ENCODE measurements at places on chromosomes 6 and 20. TPM values are rescaled to one million over a fixed set of nuclear protein-coding genes. Genes with fewer than 3 reads are reported as not detected.

The KIF25 gene
- total RNA-seq: not detected

GRCh38 chr20:62618611-62619529 is 23.4 kb upstream of the SLCO4A1 start:
- H3K4me1 ChIP-seq: peaks cover 21% of the 10 kb centered on the region
- DNase-seq: no peak
- H3K27me3 ChIP-seq: peaks cover 4% of the 10 kb centered on the region
- H3K27ac ChIP-seq: no peak overlapping the region
- no peak overlapping the region for H3K4me3 ChIP-seq

GRCh38 chr20:5495939-5496338 is 179.2 kb upstream of the PROKR2 start:
- no peaks in the 10 kb centered on the region for H3K36me3 ChIP-seq
- H3K4me3 ChIP-seq: no peak overlapping the region
- no peaks in the 10 kb centered on the region for H3K4me1 ChIP-seq
- DNase-seq: no peak
- no peaks in the 10 kb centered on the region for H3K27me3 ChIP-seq

DNA sequence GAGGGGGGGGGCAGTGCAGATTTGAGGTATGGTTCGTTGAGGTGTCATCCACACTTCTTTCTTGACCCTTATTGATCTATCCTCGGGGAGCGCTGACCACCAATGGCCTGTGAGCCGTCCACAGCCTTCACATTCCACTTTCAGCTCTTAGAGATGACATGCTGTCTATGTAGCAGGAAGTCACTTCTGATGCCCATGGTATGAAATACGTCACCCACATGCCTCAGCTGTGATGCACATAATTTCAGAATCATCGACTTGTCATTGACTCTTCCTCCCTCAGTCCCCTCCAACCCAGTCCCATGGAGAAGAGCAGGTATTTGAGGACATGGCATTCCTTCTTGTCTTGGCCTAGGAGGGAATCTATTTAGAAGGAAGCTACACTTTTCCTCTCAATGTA is 4.7 kb upstream of the ADGRF5 start:
- H3K4me3 ChIP-seq: no peak overlapping the region
- H3K27me3 ChIP-seq: no peaks in the 10 kb centered on the region
- DNase-seq: no peak
- peaks cover 5% of the 10 kb centered on the region for H3K4me1 ChIP-seq

The ETV7 gene
- 5.4 TPM for total RNA-seq

DNA sequence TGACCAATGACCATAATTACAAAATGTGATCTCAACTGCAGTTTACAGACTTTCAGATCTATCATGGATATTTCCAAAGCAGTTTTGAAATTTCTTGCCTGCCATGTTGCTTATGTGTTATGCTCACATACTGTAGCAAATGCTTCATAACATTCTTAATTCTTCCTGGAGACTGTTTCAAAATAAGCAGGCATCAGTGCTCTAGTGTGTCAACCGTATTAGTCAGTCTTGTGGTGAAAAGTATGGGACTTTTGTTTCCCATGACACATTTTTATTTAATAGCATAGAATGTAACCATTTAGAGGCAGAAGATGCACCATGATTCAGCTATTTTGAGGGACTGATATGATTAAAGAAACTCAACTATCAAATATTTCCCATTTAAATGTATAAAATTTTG is 1.7 kb downstream of the POPDC3 start:
- H3K36me3 ChIP-seq: no peaks in the 10 kb centered on the region
- no peak overlapping the region for H3K27ac ChIP-seq
- no peaks in the 10 kb centered on the region for H3K27me3 ChIP-seq
- no peak overlapping the region for H3K4me3 ChIP-seq
- no peak for DNase-seq

- peaks cover 27% of the 10 kb centered on the region for H3K4me1 ChIP-seq
- no peak overlapping the region for H3K4me3 ChIP-seq
Measured at GRCh38 chr20:37711001-37711400, 17.2 kb downstream of the CTNNBL1 start.

DNA sequence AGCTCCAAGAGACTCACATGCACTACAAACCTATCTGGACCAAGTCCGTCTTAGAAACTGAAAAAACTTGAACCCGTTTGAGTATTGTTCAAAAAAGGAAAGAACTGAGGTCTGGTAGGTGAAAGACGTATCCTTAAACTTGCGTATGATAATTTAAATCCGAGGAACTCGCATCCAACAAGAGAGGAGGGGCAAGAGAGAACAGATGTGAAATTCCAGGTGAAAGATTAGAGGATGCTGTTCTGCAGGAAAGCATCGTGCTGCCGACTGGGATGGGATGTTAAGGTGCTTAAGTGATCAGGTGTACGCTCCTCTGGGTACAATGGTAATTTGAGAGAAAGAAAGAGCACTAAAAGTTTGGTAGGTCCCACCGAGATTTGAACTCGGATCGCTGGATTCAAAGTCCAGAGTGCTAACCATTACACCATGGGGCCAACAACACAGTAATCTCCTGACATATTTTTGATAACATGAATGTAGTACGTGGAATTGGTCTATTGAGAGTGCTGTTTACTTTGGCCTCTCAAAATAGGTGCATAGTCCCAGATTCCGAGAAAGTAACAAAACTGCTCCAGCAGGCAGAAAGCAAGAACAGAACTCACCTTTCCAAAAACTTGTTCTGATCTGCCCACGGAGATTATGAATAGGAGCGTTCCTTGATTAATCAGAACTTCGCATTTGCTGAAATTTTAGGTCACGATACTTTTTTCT is 53.5 kb upstream of the BTN3A2 start:
- H3K27me3 ChIP-seq: no peaks in the 10 kb centered on the region
- H3K27ac ChIP-seq: peak overlapping the region; percentile 63
- no peaks in the 10 kb centered on the region for H3K36me3 ChIP-seq
- peak overlapping the region; percentile 71 for H3K4me3 ChIP-seq

DNA sequence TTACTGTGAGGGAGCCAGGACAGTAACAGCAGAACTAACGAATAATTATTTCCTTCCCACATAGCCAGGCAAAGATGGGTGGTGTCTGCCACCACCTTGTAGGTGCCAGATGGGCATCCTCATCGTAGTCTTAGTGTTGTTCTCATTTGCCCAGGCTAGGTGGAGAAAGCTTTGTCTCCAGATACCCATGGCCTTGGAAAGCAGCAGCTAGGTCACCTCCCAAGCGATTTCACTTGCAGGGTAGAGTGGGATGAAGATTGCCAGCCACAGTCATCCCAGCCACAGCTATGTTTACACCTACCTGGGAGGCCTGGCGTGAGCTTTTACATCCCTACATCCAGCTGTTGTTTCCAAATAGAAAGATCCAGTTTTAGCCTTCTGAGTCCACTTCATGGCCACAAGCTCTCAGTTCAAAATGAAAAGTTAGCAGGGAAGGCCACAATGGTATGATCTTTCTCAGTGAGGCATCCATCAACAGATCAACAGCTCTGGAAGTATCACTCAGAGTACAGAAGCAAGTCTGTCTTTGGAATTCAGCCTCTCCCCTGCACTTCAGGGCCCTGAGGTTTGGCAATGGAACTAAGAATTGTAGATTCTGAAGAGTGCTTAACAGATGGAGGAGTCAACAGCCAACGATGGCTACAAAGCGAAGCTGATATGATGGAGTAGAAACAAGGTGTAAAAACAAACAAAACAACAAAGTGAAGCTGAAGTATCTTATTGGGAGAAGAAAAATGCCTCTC is 11.0 kb upstream of the SNRPC start:
- H3K36me3 ChIP-seq: no peaks in the 10 kb centered on the region
- no peak for DNase-seq
- no peak overlapping the region for H3K27ac ChIP-seq
- no peaks in the 10 kb centered on the region for H3K4me1 ChIP-seq

DNA sequence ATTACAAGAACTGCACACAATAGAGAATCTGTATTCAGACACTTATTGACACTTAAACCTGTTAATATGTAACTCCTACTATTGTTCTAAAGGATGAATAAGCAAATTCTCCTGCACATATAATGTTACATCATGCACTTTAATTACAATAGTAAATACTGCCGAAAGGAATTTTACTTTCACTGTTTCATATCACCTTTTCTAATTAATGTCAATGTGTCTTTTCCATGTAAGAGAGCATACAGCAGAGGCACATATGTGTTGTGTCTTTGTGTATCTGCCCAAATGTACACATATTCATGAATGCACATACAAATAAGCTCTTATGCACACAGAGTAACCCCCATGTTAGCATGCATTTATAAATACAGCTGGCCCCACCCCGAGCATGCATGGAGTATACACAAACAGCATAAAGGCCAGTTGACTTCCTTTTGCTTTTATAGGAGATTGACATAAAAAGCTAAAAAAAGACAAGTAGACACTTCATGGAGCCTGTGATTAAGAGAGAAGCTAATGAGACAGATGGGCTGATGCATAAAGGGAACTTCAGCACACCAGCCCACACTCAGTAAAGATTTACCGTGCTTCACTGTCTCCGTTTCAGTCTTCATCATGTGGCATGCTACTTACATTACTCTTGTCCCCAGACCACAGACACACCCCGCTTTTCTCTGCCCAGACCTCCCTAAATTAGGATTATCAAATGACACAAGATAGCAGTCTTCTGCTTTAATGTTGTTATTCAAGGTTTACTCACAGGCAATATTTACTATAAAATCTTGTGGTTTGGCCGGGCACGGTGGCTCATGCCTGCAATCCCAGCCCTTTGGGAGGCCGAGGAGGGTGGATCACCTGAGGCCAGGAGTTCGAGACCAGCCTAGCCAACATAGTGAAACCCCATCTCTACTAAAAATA is 184.6 kb downstream of the ATXN1 start:
- H3K4me1 ChIP-seq: no peaks in the 10 kb centered on the region
- no peaks in the 10 kb centered on the region for H3K36me3 ChIP-seq
- DNase-seq: no peak
- H3K27me3 ChIP-seq: no peaks in the 10 kb centered on the region
- no peak overlapping the region for H3K27ac ChIP-seq

DNA sequence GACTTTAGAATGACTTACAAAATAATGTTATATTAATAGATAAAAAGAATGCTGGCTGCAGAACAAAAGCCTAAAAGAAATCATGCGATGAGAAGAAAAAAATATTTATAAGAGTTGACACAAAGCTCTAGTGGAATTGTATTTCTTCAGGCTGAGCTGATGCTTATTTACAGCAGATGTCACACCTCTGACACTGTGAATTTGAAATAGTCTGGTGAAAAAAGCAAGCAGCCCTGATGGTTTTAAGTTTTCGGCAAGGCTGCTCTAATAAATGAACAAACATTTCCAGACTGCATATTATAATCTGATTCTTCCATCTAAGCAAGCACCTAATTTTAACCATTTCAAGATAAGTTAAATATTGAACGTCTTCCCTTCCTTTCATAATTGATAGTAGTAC is 109.9 kb downstream of the LIN28B start:
- no peaks in the 10 kb centered on the region for H3K27me3 ChIP-seq
- no peak overlapping the region for H3K27ac ChIP-seq
- H3K4me3 ChIP-seq: no peak overlapping the region
- no peaks in the 10 kb centered on the region for H3K36me3 ChIP-seq
- no peak for DNase-seq

DNA sequence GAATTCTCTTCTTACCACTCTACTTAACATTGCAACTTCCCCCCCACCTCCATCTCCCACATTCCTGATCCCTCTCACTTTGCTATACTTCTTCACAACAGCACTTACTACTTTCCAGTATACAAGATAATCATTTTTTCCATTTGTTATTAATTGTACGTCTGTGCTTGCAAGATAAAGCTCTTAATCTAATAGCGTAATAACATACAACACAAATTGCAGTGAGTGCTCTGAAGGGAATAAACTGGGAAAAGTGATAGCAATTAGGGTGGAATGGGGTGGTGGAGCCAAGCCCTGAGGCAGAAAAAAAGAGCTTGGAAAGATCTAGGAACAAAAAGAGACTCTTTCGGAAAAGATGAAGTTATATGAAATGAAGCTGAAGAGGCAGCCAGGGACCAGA is 8.5 kb downstream of the CGAS start:
- H3K27me3 ChIP-seq: no peaks in the 10 kb centered on the region
- peaks cover 3% of the 10 kb centered on the region for H3K4me1 ChIP-seq
- no peak for DNase-seq
- H3K27ac ChIP-seq: no peak overlapping the region
- no peaks in the 10 kb centered on the region for H3K36me3 ChIP-seq
- H3K4me3 ChIP-seq: no peak overlapping the region

The BPIFB1 gene
- total RNA-seq: not detected

The GCNT2 gene
- total RNA-seq: 44.9 TPM

DNA sequence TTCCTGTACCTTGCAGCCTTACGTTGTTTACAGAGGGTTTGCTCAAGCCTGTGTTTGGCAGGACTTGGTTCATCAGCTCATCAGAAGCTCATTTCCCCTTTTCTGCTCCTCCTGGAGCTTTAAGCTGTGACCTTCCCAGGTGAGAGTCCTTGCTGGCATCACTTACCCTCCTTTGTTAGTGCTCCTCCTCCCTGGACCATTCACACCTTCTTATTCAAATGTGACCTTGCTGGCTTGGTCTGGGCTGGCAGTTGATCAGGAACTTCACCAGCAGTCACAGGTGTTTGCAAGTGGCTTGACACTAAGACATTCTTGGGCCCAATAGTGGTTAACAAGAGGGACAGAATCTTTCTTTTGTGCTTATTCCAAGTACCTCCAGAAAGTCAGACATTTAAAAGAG is 148.8 kb downstream of the C6orf58 start:
- H3K36me3 ChIP-seq: no peaks in the 10 kb centered on the region
- H3K27ac ChIP-seq: no peak overlapping the region
- no peak overlapping the region for H3K4me3 ChIP-seq

GRCh38 chr6:48837744-48838143 is 625.3 kb downstream of the MMUT start:
- no peaks in the 10 kb centered on the region for H3K27me3 ChIP-seq
- H3K4me3 ChIP-seq: no peak overlapping the region
- H3K36me3 ChIP-seq: no peaks in the 10 kb centered on the region
- H3K4me1 ChIP-seq: no peaks in the 10 kb centered on the region
- no peak overlapping the region for H3K27ac ChIP-seq

The ENPP5 gene
- total RNA-seq: 9.4 TPM

The SIRPB2 gene
- 11.0 TPM for total RNA-seq

- no peak overlapping the region for H3K4me3 ChIP-seq
- no peaks in the 10 kb centered on the region for H3K4me1 ChIP-seq
- H3K27me3 ChIP-seq: no peaks in the 10 kb centered on the region
- DNase-seq: no peak
- H3K27ac ChIP-seq: no peak overlapping the region
Measured at GRCh38 chr6:46756469-46757213, 9.9 kb downstream of the ANKRD66 start.

DNA sequence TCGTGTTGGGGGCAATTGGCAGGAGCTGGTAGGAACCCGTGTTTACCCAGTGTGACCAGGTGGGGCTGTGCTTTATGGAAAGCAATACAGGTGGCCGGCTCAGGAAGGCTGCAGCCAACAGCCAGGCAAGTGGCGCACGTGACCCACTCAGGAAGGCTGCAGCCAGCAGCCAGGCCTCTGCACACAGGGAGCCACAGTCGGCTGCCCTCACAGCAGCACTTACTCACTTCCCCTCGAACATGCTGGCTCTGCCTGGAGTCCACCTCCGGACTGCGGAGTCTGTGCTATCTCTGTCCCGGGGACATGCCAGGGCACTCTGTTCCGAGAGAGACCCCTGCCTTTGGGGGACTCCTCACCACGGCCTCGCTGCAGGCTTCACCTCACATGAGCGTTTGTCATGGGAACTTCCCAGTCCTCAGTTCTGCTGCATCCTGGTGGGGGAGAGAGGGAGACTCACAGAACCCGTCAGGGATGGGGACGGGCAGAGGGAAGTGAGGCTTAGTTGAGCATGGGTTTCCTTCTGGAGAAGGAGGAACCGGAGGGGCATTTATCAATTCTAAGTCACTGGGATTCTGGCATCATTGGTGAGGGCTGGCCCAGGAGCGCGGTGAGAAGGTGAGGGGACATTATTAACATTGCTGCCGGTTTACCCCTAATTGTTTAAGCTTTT is 76.8 kb downstream of the TTLL2 start:
- no peaks in the 10 kb centered on the region for H3K36me3 ChIP-seq
- no peak for DNase-seq
- no peak overlapping the region for H3K4me3 ChIP-seq
- no peaks in the 10 kb centered on the region for H3K27me3 ChIP-seq
- no peaks in the 10 kb centered on the region for H3K4me1 ChIP-seq

The FAM162B gene
- not detected for total RNA-seq

The ALDH8A1 gene
- 0.42 TPM for total RNA-seq
